ENCODE measurements at places on chromosomes 12 and 14.

- DNase-seq, result no peak
Measured at GRCh38 chr12:81953541-81953940, 194.4 kb upstream of the PPFIA2 start.

DNA sequence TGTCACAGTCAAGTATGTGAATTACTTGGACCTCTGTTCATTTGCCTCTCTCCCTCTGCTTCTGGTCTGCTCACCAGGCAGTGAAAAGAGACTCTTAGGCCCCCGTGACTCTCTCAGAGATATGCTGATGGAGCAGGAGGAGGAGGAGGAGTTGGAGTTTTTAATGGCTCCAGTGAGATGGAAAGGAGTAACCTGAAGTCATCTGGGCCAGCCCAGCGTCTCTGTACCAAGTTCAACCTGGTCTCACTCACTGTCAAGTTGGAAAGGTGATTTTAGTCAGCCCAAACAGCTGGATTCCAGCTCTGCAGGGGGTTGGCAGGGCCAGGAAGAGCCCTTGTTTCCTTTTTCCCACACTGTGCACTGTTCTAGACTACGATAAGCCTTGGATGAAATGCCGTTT, 48.6 kb downstream of the SH2B3 start:
- no peak for DNase-seq

DNA sequence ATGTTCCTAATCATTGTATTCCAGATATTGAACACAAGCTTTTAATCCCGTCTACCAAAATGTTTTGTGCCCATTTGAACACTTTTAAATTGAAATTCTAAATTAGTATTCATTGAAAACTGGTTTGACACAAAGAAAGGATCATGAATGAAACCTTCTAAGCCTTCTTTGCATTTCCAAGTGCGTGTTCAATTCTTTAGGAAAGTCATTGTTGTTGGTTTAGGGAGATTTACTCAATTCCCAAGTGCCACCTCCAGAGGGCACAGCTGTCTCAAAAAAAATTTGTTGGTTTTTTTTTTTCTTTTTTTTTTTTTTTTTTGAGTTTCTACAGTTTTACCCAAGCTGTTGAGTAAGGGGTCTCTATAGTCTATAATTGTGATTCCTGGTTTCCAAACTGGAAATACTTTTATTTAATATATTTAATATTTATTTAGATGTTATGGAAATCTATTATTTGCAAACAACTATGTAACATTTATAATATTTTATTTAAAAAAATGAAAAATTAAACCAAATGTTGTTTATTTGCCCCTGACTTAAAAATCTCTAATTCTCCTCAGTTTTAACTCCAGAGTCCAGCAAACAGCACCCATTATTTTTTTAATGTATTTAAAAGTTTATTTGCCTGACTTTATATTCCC, 79.9 kb downstream of the NEDD1 start:
- DNase-seq, result no peak

GRCh38 chr14:69079188-69079742, 73.7 kb downstream of the DCAF5 start:
- no peak for DNase-seq

DNA sequence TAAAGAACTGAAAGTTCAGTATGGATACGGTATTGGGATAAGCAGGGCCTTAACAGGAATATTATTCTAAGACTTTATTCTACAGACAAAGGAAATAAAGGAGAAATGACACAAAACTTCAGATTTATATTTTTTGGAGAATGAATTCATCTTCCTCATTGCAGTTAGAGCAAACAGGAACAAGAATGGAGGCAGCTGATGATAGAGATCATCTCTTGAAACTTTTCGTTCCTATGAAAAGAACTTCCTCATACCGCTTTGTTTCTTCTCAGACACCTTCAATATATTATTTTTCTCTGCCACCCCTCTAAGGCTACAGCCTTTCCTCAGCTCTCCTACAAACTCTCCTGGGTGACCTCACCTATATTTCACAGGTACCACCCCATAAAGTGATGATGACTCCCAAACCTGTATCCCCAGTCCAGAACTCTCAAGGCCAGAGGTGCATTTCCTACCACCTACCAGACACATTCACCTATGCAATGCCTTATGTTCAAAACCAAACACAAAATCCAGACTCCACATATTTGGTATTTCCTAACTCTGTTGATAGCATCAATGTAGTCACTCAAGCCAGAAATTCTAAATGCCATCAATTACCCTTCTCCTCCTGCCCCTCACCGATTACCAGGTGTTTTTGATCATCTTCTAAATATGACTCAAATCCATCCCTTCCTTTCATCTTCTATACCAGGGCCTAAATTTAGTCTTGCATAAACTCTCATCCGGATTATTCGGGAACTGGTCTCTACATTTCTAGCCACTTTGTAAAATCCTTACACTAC, 7.4 kb downstream of the MAP4K5 start:
- no peak for DNase-seq

DNA sequence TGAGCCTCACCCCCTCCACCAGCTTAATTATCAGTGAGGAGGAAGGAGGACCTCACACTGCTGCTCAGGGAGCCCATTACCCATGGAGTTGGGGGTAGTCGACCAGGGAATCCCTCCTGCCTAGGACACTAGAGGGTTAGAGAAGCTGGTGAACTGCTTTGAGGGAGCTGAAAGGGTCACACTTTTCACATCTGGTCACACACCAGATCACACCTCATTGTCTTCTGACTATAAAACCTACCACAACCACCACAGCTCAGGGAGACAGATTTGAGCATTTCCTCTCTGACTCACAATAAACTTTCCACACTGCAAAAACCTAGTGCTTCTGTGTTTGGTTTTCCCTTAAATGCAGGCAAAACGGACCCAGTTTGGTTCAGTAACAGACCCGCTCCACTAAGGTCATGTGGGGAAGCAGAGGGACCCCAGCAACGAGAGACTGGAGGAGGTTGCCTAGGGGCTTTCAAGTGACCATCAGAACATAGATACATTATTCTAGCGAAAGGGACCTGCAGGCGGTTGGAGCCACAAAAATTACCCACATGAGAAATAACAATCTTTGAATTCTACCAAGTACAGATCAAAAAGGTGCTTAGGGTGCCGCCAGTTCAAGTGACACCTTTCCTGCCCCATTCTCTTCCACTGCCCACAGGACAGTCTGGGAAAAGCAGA, 151.4 kb upstream of the AVPR1A start:
- no peak for DNase-seq

DNA sequence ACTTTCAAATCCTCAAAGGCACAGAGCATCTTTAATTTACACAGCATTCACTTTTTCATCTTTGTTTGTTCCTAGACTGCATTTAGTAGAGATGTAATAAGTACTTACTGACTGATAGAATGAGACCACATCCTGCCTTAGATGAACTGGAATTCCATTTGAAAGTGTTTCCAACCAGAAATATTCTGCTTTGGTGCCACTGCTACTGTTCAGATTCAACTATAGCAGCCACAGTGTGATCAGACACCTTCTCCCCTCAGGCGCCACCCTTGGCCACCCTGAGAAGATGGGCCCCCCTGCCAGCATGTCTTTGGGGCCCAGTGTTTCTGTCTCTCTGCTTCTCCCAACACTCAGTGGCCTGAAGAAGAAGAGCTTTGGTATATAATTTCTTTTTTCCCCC, 449.1 kb downstream of the RAD51B start:
- peak; percentile 13 for DNase-seq

DNA sequence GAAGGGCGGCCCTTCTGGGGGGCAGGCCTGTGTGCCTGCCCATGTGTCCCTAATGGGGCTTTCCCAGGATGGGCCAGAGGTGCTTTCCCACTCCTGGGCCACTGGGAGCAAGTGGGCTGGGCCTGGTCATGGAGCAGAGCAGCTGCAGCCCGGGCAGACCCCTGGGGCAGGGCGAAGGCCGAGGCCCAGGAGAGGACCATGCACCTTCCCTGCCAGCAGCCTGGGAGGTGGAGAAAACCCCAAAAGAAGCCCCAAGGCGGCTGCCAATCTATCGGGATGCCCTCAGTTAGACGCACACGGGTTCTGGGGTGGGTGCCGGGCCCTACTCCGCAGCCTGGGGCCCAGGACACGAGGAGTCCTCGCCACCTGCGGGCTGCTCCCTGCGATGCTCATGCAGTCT, 16.1 kb upstream of the CRIP2 start:
- DNase-seq, result no peak

DNA sequence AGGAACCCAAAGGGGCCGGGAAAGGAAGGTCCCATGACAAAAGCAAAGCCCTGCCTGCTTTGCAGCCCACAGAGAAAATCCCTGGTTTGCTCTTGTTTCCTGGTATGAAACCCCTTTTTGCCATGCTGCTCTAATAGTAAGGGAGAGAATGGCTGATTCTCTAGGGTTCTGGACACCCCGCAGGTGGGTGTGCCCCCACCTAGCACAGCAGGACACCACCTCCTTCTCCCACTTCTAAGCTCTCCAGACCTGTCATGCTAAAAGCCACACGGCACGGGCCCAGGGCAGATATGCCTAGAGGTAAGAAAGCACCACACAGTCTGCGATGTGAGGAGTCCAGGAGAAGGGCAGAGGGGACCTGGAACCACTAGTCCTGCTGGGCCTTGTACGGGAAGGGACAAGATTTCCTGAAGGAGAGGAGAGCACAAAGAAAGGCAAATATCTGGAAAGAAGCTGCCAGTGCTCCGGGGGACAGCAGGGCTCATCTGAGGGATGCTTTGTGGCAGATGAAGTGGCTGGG, 113.3 kb downstream of the BCL11B start:
- DNase-seq, result no peak

DNA sequence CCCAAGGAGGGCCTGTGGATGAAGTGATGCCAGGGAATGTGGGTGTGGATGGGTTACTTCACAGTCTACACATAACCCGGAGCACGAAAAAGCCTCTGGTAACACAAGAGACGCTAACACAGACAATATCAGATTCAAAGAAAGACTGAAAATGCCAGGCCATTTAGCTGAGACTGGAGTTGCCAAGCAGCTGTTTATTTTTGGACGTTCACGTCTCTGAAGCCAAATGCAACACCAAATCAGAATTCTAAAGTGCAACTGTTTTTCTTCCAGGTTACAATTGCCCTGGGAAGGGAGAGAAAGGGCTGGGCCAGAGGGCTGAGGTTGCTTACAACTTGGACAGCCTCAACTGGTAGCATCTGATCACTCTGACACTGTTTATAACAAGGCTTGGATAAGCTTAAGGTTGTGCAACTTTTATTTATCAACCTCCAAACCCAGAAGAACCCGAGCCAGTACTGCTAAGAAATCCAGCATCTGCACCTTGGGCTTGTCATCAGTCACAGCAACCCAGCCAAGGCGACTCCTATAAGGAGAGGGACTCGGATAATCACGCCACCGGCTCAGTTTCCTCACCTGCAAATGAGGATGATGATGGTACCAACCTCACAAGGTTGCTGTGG, 24.8 kb downstream of the NUAK1 start:
- DNase-seq, result no peak

DNA sequence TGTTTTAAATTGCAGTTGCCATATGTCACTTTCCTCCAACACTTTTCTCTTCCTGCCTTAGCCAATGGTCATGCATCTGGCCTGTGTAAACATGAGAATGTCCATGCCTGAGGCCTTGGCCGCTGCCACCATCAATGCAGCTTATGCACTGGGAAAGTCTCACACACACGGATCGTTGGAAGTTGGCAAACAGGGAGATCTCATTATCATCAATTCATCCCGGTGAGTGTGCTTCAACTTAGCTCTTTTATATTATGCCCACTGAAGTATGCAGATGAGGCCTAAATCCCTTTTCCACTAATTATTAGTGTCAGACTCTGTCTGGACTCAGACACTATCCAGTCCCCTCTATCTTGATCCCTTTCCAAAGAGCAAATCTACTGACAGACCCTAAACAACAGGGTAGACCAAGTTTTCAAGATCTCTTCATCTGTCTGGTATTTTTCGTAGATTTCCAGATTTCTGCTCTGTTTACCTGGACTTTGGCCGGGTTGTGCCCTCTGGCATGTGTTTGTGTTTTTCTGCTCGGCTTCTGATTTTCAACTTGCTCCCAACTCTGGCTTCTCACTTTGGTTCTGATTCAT, 23.2 kb downstream of the AMDHD1 start:
- no peak for DNase-seq

GRCh38 chr12:71840231-71840847, 780 bp downstream of the TBC1D15 start:
- DNase-seq, result no peak

DNA sequence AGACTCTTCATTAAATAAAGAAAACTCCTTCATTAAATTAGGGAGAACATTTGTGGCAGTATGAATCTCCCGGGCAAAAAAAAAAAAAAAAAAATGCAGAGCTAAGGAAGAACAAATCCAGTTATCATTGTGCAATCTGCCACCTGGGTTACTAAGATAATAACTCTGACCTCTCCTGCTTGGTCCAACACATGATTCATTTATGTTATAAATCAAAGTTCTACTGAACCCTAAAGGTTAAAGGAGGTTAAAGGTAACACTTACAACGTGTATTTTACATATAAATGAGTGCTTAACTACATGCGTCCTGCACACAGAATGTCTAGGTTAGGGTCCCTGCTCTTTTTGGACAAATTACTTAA, 4.2 kb downstream of the TGFB3 start:
- no peak for DNase-seq

- peak; percentile 24 for DNase-seq
Measured at GRCh38 chr14:69543341-69544115, 31.1 kb downstream of the CCDC177 start.

- DNase-seq, result no peak
Measured at GRCh38 chr12:47781479-47782371, 8.7 kb downstream of the SLC48A1 start.

GRCh38 chr12:33423706-33424105, 15.9 kb downstream of the SYT10 start:
- no peak for DNase-seq

DNA sequence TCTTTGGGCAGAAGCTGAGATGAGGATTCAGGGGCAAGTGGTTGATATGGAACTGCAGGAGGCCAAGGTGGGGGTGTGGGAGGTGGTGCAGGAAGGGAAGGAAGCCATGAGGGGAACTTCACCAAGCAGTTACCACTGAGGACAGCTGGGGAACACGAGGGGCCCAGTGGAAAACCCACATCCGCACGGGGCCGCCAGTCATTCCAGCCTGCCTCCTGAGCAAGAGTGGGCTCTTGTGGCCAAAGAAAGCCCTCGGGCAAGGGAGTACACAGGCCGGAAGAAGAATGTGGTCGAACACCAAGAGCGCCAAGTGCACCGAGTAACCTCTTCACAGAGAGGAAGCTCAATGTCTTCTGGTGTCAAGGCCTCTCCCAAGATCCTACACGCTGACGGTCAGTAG, 252.2 kb upstream of the FOXN3 start:
- no peak for DNase-seq

DNA sequence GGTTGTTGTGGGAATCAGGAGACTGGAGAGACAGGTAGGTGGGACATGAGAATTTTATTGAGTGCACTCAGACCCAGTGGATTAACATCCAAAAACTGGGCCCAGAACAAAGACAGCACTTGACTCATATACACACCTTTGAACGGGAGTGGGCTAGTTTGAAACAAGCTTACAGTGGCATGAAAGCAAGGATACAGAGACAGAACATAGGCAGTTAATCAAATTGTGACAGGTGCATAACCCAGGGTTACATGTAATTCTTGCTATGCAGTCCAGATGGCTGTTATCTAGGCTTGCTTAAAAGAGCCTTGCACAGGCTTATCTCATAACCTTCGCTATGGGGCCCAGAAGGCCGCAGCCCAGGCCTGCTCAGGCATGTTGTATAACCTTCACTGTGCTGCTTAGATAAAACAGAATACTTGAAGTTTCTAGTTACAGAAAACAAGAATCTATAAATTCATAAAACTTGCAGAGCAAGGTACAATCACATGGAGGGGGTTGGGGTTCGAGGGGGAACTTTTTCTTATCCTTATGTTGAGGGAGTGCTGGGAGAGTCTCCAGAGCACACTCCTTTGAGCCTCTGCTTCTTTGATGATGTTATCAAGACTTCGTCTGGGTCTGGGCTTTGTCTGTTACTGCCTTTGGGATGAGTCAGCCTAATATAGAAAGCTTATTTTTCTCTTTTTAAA, 81.7 kb downstream of the TNFAIP2 start:
- no peak for DNase-seq

- DNase-seq, result no peak
Measured at GRCh38 chr14:24659916-24660570, 26.1 kb upstream of the GZMB start.

Data from effector memory CD8-positive, alpha-beta T cell (primary cell).